ENCODE measurements at places on chromosomes 6 and 20.

- DNase-seq: no peak
Measured at GRCh38 chr6:45300736-45301135, 27.4 kb upstream of the RUNX2 start.

DNA sequence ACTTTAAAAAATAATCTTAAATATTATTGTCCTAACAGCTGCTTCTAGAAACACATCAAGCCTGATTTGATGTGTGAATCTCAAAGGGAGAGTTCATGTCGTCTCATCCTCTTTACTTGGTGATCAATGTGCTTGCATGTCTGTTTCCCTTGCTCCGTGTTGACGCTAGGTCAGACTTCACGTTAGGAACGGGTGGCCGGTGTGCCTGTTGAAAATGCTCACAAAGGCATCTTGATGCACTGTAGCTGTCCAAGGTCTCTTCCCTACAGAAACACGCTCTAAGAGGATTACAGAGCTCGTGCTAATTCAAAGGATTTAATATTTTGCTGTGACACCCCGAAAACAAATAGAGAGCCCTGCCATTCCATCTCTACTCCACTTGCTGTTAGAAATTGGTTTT lies 84.6 kb downstream of the ID4 start:
- DNase-seq: no peak

- DNase-seq: no peak
Measured at GRCh38 chr6:117345292-117345610, 79.9 kb downstream of the VGLL2 start.

- peak; percentile 12 for DNase-seq
Measured at GRCh38 chr6:141610741-141611140, 522.0 kb upstream of the GJE1 start.

GRCh38 chr6:43274127-43274915 lies 23.7 kb upstream of the SLC22A7 start:
- DNase-seq: no peak

DNA sequence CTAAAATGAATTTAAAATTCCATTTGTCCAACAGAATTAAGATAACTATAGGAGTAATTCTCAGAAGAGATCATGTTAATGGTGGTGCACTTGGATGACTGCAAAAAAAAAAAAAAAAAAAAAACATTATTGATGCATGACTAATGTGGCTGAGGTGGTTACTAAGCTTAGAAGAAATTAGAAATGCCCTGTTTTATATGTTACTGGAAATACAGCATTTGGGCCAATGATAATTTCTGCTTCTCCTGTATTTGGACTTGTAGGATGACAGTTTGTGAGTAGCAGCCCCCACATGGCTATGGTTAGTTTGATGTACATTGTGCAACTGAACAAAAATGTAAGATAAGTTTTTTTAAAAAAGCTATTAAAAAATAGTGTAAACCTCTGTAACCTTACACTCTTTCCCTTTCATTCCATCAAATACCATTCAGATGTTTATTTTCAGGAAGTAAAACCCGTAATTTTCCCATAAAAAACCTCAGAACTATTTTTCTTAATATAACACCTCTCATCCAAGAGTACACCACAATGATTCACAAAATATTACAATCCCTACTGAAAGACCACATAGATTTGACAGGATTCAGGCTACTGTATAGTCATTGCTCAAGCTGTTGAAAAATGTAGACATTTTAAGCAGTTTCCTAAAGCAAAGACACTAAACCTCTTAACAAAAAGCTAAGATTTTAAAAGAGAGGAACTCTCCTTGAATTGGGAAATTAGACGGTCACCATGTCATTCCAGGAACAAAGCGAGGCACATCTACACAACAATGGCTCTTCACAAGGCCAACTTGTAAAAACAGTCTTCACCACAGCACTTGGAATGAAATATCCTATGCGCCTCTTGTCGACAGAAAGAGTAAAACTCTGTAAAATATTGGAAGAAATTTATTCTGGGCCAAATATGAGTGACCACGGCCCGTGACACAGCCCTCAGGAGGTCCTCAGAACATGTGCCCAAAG lies 83.0 kb downstream of the WDR27 start:
- DNase-seq: no peak

DNA sequence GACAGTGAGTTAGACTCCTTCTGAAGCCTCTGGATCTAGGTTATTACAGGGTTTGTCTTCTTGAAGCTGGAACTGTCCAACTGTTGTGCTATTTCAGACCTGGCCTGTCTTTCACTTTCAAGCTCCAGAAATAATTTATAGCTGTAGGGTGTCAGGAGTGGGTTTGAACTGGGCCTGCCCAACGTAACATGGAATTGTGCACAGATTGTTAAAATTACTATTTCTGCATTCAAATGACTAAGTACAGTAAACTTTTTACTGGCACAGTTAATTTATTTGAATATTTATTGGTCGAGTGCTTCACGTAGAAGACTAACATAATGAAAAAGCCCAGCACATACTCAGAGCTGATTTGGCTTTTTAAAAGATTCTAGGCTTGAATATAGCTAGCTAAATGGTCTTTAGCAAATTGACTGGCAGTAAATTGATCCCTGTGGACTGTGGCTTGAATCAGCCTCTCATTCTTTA lies 74.3 kb downstream of the ARID1B start:
- DNase-seq: no peak

DNA sequence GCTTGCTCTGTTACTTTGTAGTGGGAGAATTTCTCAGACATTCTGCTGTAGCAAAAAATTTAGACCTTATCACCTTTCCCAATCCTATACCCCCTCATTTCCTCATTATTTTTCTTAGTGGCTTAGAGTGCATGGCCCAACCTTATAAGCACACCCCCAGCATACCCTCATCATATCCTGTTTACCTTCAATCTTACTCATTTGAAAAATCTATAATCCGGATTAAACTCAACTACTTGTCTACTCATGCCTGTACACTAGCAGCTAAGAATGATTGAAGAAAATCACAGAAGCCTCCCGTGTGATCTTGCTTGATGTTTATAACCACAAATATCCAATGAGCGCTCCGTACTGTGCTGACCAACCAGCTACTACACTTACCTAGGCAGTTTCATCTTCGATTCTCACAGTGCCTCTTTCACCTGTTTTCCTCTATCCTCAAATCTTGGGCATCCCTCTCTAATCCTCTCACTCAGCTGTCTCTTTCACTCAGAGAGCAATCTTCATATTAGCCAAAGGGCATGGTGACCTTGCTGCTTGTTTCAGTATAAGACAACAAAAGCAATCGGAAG lies 36.6 kb downstream of the AIG1 start:
- DNase-seq: no peak

Measured in WTC11 (cell line).